ENCODE measurements at places on chromosomes 2 and 18. TPM values are rescaled to one million over a fixed set of nuclear protein-coding genes. Genes with fewer than 3 reads are reported as not detected.

MAP3K19 gene
- total RNA-seq, result 0.11 TPM

CENPA gene
- total RNA-seq, result 2.4 TPM

CNDP1 gene
- 9.9 TPM for total RNA-seq

STEAP3 gene
- total RNA-seq, result 2.6 TPM

LIPG gene
- 20.2 TPM for total RNA-seq

PLCD4 gene
- 29.4 TPM for total RNA-seq

DCC gene
- 10.0 TPM for total RNA-seq

SP9 gene
- not detected for total RNA-seq

CRYGD gene
- 823 TPM for total RNA-seq

GRB14 gene
- 7.8 TPM for total RNA-seq

ALPG gene
- total RNA-seq, result not detected

KIF1A gene
- 133 TPM for total RNA-seq

CYRIA gene
- 9.3 TPM for total RNA-seq

SRBD1 gene
- total RNA-seq, result 36.7 TPM

FAM228A gene
- 1.6 TPM for total RNA-seq

STPG4 gene
- not detected for total RNA-seq

ZNF804A gene
- 21.1 TPM for total RNA-seq

GNAL gene
- total RNA-seq, result 17.5 TPM

CAB39 gene
- 89.6 TPM for total RNA-seq

SNORC gene
- total RNA-seq, result 0.55 TPM

ACYP2 gene
- total RNA-seq, result 28.0 TPM

TCF23 gene
- 0.11 TPM for total RNA-seq

GAL3ST2 gene
- total RNA-seq, result 0.71 TPM

DCDC2C gene
- 1.6 TPM for total RNA-seq

ZBTB7C gene
- 15.1 TPM for total RNA-seq

CHRNG gene
- total RNA-seq, result 2.0 TPM

SERPINB10 gene
- 1.3 TPM for total RNA-seq

TBR1 gene
- 1.7 TPM for total RNA-seq

DSG4 gene
- total RNA-seq, result not detected

NYAP2 gene
- 8.2 TPM for total RNA-seq

OLA1 gene
- 68.4 TPM for total RNA-seq

DNAJB2 gene
- 91.9 TPM for total RNA-seq

SLC14A1 gene
- total RNA-seq, result 7.1 TPM

PLGLB2 gene
- 4.6 TPM for total RNA-seq

IL36B gene
- total RNA-seq, result not detected
